Activated T-helper 1 cell treated with anti-CD3 and anti-CD28 coated beads, Interleukin-12 subunit alpha, Interleukin-12 subunit beta, Interleukin-2, Interleukin-4 antibody, amounts not matched to agents 30 ng/mL and 10 ng/mL and 1 ng/mL, durations not matched to agents 14 hours and 24 hours and 36 hours (primary cell): ENCODE measurements at places on chromosomes 12 and 14.

DNA sequence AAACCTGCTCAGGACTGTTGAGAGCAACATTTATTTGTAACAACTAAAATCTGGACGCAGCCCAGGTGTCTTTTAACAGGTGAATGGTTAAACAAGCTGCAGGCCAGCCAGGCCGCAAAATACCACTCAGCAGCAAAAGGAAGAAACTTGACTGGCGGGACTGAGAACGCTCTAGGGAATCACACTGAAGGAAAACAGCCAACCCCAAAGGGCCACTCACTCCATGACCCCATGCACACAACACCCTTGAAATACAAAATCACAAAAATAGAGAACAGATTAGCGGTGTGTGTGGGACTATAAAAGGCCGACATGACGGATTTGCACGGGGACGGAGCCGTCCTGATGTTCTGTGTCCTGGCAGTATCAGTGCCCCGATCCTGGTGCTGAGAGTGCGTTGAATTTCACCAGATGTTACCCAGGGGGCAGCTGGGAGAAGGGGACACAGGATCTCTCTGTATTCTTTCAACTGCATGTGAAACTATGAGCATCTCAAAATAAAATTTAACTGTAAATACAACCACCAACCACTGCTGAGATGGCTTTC, 23.0 kb downstream of the VPS37B start:
- DNase-seq, result no peak

GRCh38 chr12:66693901-66694513, 15.1 kb upstream of the GRIP1 start:
- DNase-seq, result no peak

DNA sequence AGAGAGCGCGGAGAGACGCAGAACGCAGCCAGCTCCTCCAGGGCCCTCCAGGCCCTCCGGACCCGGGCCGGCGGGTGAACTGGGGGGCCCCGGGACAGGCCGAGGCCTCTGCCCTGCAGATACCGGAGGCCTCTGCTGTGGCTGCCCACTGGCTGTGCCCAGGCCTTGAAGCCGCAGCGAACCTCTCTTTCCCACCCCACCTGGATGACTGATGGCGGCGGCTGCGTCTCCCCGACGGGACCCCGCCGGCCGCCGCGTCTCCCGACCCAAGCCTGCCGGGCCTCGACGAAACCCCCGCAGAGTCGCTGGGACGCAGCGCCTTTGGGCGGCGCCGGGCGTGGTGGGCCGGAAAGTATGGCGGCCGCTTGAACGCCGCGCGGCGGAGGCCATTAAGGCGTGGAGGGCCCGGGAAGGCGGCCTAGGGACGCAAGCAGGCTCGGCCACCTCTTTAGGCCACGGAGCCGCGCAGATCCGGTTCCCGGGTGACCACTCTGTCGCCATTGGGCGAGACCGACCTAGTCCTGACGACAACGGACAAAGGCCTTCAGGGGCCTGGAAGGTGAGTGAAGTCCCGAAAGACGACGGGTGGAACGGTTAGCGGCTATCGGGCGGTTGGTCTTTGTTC, 8.4 kb upstream of the ERGIC2 start:
- DNase-seq, result no peak

DNA sequence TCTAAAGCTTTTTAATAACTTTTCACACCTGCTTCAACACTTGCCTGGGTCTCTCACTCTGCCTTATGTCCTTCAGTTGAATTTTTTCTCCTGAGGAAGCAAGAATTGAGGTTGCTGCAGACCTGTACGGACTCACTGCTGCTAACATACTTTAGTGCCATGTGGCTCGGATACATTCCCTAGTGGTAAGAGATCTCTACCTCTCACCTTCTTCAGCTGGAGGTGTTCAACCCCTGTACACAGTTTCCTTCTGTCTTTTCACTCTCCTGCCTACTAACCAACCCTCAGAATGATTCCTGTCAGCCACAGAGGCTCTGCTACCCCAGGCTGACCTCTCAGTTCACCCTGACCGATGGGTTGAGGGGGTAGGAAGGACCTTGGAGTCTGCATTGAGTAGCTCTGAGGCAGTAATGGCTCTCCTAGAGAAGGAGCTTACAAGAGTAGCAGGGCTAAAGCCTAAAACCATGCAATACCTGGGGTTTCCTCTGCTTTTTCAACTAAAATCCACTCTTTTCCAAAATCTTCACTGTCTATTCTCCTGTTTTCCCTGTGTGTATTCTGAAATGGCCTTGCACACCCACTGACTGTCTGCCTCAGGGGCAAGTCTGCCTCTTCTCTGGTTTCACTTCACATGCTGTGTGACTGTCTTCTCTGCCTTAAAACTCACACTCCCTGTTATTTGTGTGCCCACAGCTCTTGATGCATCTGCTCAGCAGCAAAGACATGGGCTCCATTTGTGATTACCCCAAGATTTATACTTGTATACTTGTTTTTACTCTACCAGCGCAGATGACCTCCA, 14.0 kb upstream of the DHRS2 start:
- no peak for DNase-seq

GRCh38 chr12:115223322-115223721, 539.3 kb upstream of the TBX3 start:
- DNase-seq, result no peak

DNA sequence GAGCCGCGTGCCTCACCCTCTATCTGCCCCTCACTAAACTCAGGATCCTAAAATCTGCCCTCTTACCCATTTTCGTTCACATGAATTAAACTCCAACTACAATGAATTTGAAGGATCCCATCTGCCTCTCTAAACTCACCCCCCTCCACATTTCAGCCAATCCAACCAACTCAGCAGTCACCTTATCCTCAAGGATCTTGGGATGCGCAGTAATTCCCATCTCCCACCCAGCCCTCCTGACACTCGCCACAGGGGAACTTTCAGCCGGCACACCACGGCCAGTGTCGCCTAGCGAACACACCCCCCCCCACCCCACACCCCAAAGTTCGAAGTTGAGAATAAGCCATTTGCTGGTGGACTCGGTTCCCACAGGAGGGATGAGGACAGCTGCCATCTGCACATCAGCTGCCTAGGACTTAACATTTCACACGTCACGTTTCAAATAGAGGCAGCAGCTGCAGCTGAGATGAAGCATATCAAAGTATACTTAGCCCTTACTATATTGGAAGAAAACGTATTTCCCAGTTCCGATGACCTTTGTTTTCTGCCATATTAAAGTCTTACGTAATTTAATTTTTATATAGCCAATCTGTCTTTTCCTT, 8.7 kb upstream of the SELPLG start:
- no peak for DNase-seq

- DNase-seq, result no peak
Measured at GRCh38 chr12:131893605-131894312, 663 bp upstream of the ULK1 start.

GRCh38 chr14:57464008-57464730, 29.5 kb downstream of the CCDC198 start:
- DNase-seq, result no peak

GRCh38 chr12:1130571-1130970, 139.5 kb downstream of the ERC1 start:
- DNase-seq, result no peak

GRCh38 chr12:34625116-34625515, 602.8 kb downstream of the ALG10 start:
- no peak for DNase-seq

GRCh38 chr12:100020370-100020769, 35.6 kb upstream of the ANKS1B start:
- DNase-seq, result no peak

DNA sequence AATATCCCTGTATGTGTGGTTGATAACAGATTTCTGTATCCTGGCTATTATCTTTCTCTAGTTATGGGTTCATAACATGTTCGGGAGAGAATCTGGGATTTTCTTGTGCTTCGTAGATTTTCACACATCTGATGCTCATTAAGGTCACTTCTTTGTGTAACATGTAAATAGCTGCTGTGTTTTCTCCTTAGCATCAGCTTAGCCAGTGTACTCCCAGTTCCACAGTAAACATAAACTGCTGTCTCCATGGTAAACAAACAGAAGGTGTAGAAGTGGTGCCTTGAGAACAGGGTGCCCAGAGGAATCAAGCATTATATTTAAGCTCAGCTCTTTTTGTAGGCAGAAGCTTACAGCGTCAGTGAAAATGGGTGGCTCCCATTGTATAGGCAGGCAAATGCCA, 88.0 kb downstream of the ANO6 start:
- no peak for DNase-seq

- no peak for DNase-seq
Measured at GRCh38 chr12:143964-144649, 69.8 kb downstream of the SLC6A12 start.

GRCh38 chr12:1744932-1745331, 54.1 kb downstream of the ADIPOR2 start:
- DNase-seq, result no peak

- no peak for DNase-seq
Measured at GRCh38 chr12:44875417-44875953, 630 bp downstream of the NELL2 start.

- no peak for DNase-seq
Measured at GRCh38 chr12:98955284-98955683, 310.2 kb downstream of the APAF1 start.

- DNase-seq, result no peak
Measured at GRCh38 chr12:53596920-53597363, 29.2 kb downstream of the ATF7 start.
